ENCODE measurements at places on chromosomes 16 and 17.

- no peak for DNase-seq
These were observed 103.7 kb downstream of the C16orf95 start for GRCh38 chr16:87213536-87213935.

GRCh38 chr16:80041410-80041809, 440.9 kb upstream of the MAF start:
- no peak for DNase-seq

DNA sequence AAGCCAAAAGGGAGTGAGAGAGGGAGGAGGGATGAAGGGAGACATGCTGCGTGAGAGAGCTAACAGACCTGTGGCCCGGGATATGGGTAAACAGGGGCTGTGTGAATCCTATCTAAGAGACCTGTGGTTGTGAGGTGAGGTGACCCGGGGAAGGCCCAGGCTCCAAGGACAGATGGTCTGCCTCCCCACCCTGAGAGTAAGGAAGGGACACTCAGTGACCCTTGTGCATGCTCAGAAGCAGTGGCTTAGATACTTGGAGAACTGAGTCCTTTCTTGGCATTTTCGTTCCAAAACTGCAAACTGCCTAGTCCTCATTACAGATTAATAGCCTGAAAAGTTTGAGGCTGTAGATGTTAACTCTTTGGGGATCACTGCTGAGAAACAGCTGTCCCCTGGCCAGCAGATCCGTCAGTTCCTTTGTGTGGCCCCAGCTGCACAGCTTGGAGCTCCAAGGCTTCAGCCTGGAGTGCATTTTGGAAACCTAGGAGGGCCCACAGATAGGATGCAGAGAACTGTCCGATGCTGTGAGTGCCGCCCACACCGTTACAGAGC, 121.6 kb downstream of the SMG6 start:
- DNase-seq = no peak

DNA sequence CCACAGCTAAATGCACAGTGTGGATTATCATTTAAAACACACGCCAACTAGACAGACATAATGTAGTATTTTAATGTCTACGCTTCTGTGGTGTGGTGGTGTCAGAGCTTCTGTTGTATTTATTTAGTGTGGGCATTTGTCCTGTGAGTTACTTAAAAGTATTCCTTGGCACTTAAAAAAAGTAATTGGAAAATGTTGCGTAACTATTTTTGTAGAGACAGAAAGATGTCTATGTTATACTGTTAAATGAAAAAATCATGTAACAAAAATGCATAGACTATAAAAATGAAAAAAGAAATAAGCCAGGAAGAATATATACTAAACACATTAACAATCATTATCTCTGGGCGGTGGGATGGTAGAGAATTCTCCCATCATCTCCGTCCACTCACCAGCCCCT, 39.2 kb downstream of the CYTH1 start:
- DNase-seq = no peak

GRCh38 chr17:28008513-28008912, 34.0 kb upstream of the NLK start:
- DNase-seq = no peak

GRCh38 chr17:72387487-72387886, 266.7 kb downstream of the SOX9 start:
- DNase-seq = no peak

DNA sequence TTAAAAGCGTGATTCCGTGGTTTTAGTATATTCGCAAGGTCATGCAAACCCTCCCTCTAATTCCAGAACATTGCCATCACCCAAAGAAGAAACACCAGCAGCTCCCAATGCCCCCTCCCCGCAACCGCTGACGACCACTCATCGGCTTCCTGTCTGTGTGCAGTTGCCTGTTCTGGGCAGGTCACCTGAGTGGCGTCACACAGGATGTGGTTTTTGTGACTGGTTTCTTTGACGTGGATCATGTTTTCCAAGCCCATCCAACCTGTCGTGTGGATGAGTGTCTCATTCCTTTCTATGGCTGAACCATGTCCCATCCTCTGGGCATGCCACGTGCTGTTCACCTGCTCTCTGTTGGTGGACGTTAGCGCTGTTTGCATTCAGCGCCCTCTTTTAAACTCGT, 8.2 kb upstream of the ATP2C2 start:
- DNase-seq = no peak

GRCh38 chr17:39848600-39848999, 15.5 kb downstream of the IKZF3 start:
- DNase-seq = no peak

DNA sequence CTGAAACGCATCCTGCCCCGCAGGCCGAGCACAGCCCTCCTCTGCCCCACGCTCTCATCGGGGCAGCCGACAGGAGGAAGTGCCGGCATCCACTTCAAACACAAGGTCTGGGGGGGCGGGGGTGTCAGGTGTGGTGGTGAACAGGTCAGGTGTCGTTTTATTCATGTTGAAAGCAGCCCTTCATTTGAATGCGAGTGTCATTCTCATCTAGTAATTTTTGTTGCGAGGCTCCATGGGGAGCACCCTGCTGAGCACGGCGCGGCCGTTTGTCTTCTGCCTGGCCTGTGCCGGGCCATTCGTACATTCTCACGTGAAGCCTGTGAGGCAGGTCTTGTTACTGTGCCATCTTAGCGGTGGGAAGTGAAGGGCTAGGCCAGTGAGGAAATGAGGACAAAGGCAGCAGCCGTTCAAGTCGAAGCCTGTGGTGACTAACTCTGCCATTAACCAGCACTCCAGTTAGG, 1.9 kb downstream of the ACSF3 start:
- no peak for DNase-seq

DNA sequence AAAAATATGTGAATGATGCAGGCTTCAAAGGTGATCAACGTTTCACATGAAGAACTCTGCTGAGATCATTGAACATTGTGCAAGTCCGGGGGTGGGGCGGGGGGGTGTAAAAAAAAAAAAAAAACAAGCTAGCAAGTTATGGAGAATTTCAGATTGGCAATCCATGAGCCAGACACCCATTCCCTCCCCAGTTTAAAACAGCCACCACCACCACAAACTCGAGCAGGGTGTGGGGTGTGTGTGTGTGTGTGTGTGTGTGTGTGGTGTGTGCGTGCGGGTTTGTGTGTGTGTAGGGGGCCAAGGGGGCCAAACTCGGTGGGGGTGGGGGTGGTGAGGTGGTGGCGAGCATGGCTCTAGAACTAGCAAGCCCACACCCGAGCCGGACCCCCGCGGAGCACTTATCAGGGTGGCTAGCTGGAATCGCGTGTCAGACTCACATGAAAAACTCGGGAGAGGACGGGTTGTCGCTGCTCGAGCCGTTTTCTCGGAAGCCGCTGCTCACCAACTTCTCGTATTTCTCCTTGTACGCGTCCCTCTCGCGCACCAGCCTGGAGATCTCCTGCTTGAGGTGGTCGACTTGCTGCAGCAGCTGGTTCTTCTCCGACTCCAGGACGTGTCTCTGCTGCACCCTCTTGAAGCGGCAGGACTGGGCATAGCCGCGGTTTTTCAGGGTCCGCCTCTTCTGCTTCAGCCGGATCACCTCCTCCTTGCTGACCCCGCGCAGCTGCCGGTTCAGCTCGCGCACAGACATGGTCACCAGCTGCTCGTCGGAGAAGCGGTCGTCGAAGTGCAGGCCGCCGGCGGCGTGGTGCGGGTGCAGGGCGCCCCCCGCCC, 2.0 kb downstream of the MAF start:
- DNase-seq = no peak

DNA sequence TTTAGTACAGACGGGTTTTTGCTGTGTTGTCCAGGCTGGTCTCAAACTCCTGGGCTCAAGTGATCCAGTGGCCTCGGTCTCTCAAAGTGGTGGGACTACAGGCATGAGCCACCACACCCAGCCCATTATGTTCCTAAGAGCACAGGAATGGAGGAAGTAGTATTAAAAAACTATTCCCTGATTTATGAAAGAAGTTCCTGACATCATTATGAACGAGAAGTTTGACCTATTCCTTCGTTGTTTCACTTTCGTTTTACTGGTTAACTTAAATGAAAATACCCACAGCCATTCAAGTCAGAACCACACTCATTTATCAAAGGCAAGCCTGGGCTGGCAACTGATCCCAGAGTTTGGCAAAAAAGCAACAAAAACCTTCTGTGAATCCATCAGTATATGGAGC, 13.5 kb upstream of the CBX4 start:
- DNase-seq = no peak

DNA sequence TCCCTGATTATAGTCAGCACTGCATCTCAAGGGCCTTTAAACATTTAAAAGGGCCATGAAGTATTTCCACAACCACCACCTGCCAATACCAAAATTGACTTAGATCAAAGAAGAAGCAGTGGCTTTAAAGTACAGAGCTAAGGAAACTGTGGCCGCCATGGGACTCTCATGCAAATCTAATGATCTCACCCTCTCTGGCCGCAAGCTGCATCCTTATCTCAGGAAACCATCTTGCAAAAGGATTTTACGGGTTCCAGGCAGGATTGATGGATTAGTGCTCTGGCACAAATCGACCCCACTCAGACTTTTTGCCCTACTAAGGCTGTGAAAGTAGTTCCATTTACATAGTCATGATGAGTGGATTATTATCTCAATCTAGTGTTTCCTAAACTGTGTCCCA, 22.6 kb downstream of the CDRT4 start:
- no peak for DNase-seq

- no peak for DNase-seq
These were observed 29.7 kb upstream of the WSB1 start for GRCh38 chr17:27264068-27264812.

GRCh38 chr17:74780443-74781238, 4.5 kb upstream of the NAT9 start:
- no peak for DNase-seq

GRCh38 chr16:10514369-10515055, 65.9 kb downstream of the EMP2 start:
- no peak for DNase-seq

- peak; percentile 94 for DNase-seq
These were observed 430 bp upstream of the KATNB1 start for GRCh38 chr16:57734925-57735754.
